AG10803 (cell line): ENCODE measurements at places on chromosomes 6 and 20.

DNA sequence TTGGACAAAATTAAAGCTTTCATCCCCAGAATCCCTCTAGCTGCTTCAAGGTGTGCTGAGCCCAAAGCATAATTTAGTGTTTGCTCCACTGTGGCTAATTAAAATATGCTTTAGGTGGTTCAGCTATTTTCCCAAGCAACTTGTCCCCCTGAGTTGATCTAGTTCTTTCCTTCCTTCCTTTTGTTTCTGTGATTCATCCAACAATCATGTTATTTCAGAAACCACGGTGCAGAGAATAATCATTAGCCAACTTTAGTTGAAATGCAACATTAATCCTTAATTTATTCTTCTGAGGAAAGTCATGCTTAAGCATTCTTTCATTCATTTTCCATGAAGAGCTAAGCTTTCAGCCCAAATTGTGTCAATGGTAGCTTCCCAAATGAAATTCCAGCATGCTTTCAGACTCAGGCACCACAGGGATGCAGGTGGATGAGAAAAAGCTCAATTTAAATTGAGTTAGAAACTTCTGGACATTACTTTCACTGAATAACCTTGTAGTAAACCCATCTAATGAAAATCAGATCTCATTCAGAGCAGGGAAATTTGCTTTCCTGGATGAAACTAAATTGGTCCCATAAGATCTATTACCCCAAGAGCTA is 209.0 kb upstream of the NT5E start:
- peak; percentile 2 for DNase-seq

GRCh38 chr6:75438013-75438431 is 55.6 kb downstream of the FILIP1 start:
- DNase-seq = no peak

DNA sequence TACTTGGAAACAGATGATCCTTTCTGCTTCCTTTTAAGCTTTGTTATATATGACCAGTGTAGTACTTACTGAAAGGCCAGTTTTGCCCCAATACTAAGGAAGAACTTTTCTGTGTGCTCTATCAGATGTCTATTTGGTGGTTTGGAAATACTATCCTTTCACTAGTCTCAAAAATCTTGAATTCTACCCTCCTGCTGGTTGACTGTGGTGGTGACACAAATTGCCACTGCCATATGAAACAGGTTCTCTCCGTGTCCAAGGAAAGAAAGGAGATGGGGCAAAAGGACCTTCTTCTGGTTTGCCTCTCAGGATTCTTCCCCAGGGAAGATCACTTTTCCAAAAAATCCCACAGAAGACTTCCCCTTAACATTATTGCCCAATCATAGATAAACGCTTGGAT is 6.2 kb downstream of the GJE1 start:
- no peak for DNase-seq

DNA sequence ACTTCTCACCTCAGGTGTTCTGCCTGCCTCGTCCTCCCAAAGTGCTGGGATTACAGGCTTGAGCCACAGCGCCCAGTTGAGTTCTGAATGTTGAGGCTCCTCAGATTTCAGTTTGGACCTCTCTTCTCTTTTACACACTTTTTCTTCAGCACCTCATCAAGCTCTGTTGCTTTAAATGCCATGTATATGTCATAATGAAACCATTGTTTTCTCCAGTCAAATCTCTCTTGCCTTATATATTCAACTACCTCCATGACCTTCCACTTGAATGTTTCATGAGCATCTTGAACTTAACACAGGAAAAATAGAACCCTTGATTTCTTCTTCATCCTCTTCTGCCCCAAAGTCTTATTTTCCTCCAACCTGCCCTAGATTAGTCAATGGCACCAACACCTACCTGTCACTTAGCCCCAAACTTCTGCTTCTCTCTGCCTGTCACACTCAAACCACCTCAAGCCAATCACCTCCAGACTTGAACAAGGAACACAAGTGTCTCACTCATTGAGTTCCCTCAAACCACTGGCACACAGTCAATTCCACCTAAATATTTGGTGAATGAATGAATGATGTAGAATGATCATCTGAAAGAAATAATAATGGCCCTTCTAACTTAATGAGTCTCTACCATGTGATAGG is 161.0 kb upstream of the SGK1 start:
- DNase-seq = no peak
